ENCODE measurements at places on chromosomes 1 and 21.

DNA sequence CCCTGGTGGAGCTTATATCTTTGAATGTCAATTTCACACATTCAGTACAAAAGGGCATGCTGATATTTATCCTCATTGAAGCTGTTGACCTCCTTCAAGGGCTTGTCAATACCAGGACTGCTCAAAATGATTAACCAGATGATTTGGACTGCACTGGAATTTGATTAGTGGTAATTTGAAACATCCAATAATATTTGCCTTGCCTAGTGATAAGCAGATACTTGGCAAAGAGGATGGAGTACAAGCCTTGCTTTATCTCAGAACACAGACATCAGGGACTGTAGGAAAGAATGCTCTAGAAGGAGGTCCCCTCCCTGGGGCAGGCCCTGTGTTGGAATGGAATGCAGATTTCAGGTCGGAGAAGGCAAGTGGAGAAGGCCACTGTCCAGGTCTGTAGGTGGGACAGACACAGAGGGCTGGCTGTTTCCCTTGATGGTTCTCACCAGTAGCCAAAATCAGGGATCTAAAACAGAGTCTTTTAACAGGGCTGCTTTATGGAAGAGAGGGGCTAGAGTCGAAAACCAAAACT, 64.8 kb upstream of the ZNF648 start:
- no peak for DNase-seq

DNA sequence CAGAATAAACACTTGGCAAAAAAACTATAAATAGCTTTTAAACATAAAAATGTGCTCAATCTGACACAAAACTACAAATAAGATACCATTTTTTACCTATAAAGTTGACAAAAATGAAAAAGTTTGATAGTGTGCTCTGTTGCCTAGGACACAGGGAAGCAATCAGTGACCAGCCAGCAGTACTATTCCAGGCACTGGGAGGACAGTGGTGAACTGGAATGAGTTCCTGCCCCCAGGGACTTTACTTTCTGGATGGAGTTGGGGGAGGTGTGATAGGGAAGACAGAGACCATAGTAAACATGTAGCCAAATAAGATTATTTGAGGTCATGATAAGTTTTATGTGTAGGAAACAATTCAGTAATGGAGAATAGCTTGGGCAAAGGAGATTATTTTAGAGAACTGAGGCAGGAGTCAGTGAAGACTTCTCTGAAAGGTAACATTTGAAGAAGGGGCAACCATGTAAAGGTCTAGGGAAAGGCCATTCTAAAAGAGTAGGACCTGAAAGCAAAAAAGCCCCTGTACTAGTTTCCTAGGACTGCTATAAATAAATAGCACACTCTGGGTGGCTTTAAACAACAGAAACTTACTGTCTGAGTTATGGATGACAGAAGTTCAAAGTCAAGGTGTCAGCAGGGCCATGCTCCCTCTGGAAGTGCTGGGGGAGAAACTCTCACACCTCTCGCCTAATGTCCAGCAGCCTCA, 42.0 kb downstream of the EEIG2 start:
- no peak for DNase-seq

DNA sequence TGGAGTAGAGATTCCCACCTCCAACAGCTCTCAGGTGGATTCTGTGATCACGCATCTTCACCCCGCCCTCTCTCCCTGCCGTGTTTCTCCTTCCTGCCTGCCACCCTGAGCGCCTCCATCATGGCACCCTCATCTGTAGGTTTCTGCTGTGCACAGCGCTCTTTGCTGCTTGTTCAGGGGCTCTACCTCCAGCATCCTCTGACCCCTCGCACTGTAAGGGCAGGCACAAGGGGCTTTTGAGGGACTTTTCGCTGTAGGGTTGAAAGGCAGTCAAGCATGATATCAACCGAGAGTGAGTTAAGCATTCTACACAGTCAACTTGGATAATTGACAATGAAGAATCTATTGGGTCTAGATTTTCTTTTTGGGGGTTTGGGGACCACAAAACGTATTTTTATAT, 99.1 kb upstream of the GREM2 start:
- no peak for DNase-seq

DNA sequence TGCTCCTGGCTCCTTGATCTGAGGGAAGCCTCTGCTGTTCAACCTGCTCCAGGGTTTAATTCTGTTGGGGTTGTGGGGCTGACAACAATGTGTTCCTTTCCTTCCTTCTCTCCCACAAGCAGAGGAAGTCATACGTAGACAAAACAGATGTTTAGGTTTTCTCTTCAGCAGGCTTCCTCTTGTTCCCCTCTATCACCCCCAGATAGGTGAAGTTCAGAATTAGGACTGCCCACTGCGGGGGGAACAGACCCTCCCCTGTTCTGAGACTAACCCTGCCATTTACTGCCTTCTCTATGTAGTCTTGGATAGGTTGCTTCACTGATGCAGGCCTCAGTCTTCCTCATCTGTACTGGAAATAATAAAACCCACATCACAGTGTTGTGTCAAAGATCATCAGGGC, 30.0 kb upstream of the NRDC start:
- no peak for DNase-seq

Measured in glomerular endothelial cell (primary cell).